AG09309 (cell line): ENCODE measurements at places on chromosomes 12 and 14.

- DNase-seq: no peak
These were observed 52.1 kb downstream of the RIN3 start for GRCh38 chr14:92565718-92566115.

DNA sequence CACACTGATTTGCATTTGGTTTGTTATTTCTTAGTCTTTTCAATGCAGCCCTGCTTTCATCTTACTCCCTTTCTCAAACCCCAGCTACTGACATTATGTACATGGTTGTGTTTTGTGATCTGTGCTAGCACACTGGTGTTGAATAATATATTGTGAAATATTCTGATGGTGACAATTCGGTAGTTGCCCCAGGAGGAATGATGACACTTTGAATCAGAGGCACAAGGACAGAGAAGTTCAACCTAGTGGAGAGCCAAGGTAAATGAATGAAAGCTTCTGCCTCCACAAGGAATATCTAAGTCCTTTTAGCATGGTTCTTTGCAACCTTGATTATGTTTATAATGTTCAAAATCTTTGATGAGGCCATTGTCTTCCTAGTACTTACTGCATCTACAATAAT is 159.9 kb downstream of the PDE3A start:
- DNase-seq: no peak

DNA sequence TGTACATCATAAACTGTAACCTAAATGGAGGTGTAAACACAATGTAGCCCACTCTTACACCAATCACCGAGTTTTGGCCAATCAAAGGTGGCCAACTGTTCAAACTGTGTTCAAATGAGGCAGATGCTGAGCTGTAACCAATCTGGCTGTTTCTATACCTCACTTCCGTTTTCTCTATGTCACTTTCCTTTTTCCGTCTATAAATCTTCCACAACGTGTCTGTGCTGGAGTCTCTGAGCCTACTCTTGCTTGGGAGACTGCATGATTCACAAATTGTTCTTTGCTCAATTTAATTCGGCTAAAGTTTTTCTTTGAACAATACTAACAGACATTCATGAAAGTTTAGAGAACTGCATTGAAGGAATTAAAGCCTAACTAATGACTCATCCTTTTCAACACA is 547.1 kb upstream of the USP15 start:
- no peak for DNase-seq

GRCh38 chr12:42255866-42256261 is 17.8 kb upstream of the YAF2 start:
- DNase-seq: no peak

GRCh38 chr12:8689681-8690080 is 8.1 kb upstream of the RIMKLB start:
- no peak for DNase-seq

GRCh38 chr12:111443586-111443985 is 37.9 kb downstream of the SH2B3 start:
- no peak for DNase-seq

DNA sequence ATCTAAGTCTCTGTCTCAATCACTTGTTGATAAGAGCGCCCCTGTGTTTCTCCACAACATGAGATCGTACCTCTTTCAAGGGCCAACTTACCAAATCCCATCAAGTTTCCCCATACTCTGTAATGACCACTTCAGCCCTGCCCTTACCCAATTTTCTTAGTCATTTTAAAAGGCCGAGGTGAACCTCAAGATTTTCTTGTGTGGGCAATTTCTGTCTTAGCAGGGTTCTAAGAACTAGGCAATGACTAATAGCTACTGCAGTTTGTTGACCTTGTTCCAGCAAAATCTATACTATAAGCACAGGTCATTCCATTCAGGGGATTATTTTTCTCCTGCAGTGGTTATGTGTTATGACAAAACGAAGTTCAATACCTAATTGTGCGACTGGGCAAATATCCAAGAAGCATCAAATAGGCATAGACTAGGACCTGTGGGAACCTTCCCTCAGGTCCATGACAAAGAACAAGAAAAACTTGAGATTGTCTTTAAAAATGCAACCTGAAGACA is 359.8 kb downstream of the PCNX1 start:
- peak; percentile 37 for DNase-seq

DNA sequence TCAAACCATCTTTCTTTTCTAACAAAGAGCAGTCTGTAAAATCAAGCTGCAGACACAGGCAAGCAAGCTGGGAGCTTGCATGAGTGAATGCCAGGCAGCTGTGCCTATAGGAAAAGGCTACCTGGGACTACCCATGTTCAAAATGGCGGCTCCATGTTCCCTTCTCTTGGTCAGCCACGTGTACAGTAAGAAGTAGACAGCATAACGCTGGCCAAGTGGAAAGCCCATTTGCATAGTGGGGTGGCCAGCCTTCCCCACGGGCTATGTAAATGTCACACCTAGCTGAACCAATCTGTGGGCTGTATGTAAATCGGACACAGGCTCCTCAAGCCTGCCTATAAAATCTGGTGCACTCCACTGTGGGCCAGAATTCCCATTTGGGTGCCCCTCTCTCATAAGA is 117.1 kb downstream of the SYT10 start:
- DNase-seq: no peak

DNA sequence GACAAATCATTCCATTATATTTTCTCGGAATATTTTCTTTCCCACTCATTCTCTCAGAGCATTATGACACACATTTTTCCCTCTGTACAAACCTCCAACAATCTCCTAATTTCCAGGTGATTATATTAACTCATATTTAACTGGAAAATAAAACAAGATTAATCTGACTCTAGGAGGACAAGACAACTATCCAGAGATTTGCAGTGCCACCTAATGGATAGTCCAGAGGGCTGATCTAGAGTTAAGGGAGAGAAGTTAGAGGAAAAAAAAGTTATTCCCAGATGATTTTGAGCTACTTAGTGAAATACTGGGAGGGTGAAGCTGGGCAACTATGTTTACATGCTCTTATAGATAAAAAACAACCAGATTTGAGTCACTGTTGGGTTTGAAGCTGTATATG is 161.7 kb downstream of the ALX1 start:
- no peak for DNase-seq

DNA sequence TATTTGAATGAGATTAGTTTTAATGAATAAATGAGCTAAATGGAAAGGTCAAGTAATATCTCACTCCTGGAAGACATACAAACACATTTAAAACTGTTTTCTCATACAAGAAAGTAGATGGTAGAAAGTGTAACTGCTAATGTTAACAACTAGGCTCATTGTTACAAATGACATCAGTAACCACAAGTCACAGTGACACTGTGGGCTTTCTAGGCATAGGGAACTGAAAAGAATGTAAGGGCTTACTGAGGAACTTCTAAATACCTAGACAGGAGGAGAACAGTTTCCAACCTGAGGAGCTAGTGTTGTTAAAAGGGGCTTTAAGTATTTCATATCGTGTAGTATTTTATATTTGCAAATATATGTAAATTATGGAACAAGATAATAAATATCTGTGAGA is 17.5 kb upstream of the ERGIC2 start:
- no peak for DNase-seq

DNA sequence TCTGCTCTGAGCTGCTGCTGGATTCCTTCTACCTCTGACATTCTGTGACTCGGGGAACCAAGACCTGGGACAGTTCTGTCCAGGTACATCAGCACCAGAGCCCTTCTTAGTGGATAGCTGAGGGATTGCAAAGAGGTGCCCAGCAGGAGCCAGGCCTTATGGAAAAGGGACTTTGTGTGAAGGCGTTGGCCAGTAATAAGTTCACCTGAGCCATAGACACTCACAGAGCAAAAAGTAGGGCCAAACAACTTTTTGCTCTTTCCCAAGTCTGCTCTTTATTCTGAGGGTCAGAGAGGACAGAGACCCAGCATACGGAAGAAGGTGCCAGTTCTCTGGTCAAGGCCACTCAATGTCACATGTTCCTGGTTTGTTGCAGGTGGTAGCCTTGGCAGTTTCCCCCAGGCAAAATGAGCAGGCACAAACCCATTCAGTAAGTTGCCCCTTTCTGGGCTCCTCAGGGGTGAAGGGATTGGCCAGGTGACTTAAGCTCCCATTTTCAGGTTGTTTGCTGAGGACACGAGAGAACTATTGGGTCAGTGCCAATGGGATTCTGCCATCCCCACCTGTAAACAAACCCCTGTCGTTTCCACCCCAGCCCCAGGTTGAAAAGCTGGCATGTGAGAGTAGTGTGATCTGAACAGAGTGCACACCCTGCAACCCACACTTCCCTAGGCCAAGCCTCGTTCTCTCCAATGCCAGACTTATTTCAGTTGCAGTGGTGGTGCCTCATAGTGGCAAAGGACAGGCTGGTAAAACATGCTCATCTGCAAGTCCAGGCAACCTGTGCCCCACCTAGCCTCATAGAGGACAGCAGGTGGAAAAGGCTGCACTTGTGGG is 150.3 kb downstream of the SMOC1 start:
- DNase-seq: no peak

DNA sequence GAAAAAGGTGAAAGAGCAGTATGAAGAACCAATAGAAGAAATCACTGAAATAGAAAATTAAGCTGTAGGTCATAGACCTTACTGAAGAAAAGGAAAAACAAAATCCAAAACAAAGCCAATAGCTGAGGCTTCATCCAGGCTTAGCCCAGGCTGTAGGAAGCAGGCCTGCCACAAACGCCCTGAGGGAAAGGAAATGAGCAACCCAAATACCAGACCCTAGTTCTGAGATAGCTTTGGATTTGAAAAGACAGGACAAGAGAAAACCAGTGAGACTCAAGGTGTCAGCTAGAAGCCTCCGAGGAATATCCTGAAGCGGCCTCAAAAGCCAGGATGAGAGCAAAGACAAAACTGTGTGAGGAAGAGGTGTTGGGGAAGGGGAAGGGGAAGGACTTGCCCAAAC is 79.2 kb downstream of the FERMT2 start:
- no peak for DNase-seq

DNA sequence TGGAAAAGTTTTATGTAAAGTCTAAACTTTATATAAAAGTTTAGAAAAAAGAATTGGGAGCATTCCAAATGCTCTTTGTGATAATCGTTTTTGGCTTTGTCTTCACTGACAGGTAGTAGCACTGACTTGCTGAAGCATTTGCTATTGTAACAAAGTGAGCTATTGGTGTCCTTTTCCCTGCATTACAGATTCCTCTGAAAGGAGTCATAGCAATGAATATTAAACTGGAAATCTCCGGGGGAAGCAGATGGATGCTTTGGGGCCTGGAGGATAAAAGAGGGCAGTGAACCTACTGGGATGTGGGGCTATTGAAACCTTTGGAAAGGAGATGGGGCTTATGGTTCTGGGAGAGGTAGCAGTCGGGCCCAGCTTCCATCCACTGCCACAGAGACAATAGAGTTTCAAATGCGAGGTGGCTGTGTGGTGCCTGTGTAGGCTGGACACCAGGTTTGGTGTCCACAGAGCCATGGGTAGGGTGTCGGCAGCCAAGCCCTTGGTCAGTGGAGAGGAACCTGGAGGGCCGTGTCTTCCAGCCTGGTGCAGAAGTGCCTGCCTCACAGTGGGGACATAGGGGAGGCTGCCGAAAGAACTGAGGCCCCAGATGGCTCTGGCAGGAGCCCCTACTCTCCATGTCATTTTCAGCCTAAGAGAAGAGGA is 10.1 kb downstream of the GSG1 start:
- no peak for DNase-seq

GRCh38 chr12:86827409-86827808 is 571.2 kb upstream of the MGAT4C start:
- DNase-seq: no peak

DNA sequence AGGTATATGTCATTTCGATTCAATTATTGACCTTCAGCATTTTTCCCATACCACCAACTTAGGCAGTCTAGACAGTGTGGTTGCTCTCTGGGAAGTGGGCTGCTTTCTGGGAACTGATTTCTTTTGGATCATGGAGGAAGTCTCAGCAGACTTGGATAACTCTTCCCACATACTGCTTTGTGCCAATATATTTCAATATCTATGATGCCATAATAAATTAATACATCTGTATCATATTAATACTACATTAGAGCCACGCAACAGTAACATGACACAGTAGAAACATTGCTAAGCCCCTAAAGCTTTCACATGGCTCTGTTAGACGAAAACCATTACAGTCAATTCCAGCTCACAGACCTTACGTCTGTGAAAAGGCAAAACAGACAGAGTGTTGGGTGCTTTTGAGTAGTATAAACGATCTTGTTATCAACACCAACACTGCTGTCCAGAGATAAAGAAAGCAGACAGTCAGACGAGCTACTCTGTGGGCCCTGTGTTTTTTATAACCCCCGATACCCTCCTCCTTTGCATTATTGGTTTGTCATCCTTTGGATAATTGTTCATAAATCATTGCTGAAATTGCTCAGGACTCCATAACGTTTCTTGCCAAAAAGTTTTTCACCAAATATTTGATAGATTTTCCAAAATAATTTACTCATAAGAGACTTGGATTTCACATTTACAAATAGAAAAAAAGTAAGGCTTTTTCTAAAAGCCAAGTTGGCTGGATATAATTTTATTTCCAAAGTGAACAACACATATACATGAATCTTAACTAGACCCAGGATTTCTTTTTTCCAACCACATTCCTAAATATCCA is 439.7 kb downstream of the ADAMTS20 start:
- no peak for DNase-seq

DNA sequence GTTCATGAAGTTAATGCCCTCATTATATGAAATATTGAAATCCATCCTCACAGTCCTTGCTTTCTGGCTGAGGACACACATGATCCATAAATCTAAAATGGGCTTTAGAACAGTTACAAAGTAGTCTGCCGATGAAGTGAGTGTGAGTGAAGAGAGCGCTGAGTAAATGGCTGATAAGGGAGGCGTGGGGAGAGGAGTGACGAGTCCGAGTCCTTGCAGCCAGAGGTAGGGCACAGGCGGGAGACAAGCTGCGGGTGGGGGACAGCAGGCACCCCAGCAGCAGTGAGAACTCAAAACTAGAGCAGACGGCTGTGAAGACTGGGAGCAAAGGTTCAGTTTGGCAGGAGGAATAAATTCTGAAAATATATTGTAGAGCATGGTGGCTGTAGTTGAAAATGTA is 140.1 kb upstream of the ATP2B1 start:
- no peak for DNase-seq

DNA sequence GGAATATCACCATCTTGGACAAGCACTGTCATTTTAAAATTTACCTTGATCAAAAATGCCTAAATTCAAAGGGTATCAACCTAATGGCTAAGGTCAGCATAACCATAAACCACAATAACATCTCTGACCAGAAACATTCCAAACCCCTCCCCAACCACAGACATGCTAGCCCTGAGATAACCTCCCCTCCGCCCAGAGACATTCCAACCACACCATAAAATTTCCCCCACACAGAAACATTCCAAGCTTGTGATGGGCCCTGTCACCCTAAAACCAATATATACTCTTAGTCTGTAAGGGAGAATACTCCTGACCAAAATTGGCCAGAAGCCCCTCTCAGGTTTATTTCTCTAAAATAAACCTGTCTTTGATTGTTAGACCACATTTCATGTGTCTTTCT is 17.7 kb downstream of the EPYC start:
- DNase-seq: no peak

GRCh38 chr12:93208011-93208410 is 169.7 kb upstream of the NUDT4 start:
- DNase-seq: no peak

- no peak for DNase-seq
These were observed 82.9 kb upstream of the VASH1 start for GRCh38 chr14:76678244-76678800.
